Bronchial epithelial cell (primary cell): ENCODE measurements at places on chromosomes 7 and 10. TPM values are rescaled to one million over a fixed set of nuclear protein-coding genes. Genes with fewer than 3 reads are reported as not detected.

Gene RSBN1L
- total RNA-seq: 15.4 and 17.9 TPM in 2 replicates

GRCh38 chr10:33113466-33113865 lies 155.4 kb upstream of the ITGB1 start:
- DNase-seq: peak; percentile 80

Gene CASTOR2
- total RNA-seq: 1.6 and 2.9 TPM in 2 replicates

DNA sequence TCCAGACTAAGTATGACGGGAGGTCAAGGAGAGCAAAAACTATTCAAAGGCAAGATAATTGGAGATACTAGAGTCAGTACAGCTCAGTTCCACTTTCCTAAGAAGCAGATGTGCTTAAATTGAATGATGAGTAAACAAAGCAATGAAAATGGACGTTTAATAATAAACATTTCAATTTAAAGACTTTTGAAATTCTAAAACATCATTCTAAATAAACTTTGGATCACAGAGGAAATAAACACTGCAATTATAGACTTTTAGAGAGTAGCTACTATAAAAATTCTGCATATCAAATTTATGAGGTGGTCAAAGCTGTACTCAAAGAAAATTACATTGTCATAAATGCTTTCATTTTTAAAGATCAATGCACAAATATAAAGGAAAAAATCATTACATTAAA lies 418.3 kb downstream of the GPAM start:
- no peak for DNase-seq

Gene CCDC6
- 24.0 and 24.6 TPM in 2 replicates for total RNA-seq

DNA sequence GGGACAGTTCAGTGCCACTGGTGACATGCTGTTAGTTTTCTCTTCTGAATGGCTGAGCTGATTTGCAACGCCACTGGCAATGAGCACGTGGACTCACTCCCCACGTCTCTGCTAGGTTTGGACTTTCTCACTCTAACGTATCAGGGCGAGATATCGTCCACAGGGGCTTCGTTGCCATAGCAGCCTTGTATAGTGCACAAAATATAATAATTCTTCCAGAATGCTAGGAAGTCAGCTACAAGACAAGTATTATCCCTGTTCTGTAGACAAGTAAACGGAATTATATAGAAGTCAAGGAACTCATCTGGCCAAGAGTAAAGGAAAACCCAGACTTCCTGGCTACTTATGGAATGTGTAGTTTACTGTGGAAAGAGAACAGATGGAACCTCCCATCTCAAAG lies 226.8 kb downstream of the ARHGAP21 start:
- DNase-seq: no peak

GRCh38 chr7:7765422-7765821 lies 47.0 kb upstream of the RPA3 start:
- DNase-seq: peak; percentile 91

- no peak for DNase-seq
These were observed 901.4 kb downstream of the PCDH15 start for GRCh38 chr10:53899463-53900160.

Gene ATRNL1
- total RNA-seq: 0.13 and 0.53 TPM in 2 replicates

DNA sequence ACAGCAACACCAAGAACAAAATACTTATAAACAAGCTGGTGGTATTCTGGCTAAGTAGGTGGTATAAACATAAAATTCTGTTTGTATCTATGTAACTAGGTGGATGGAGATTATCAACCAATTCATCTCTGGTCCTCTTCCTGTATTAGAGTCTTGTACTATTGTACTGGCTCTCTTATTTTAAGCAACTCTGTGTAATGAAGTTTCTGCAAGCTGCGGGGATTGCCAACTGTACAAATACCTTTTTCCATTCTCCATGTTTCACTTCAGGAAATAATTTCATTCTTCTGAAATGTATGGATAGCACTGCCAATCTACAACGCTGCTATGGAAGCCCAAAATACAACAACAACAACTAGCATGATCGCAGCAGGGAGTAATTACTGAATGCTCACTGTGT lies 44.8 kb downstream of the JAZF1 start:
- DNase-seq: no peak

Gene PLPP4
- total RNA-seq: 0.13 and 0.26 TPM in 2 replicates

Gene WDFY4
- total RNA-seq: under 0.01 TPM in 2 replicates

- peak; percentile 25 for DNase-seq
These were observed 31.6 kb downstream of the ENO4 start for GRCh38 chr10:116880716-116881482.

GRCh38 chr7:106775552-106775936 lies 89.5 kb upstream of the PIK3CG start:
- peak; percentile 87 for DNase-seq

Gene STEAP4
- total RNA-seq: 3.5 and 3.9 TPM in 2 replicates
